OCI-LY7 (cell line): ENCODE measurements at places on chromosomes 12 and 14.

- no peak for DNase-seq
These were observed 115.0 kb downstream of the TMEM260 start for GRCh38 chr14:56694609-56695008.

DNA sequence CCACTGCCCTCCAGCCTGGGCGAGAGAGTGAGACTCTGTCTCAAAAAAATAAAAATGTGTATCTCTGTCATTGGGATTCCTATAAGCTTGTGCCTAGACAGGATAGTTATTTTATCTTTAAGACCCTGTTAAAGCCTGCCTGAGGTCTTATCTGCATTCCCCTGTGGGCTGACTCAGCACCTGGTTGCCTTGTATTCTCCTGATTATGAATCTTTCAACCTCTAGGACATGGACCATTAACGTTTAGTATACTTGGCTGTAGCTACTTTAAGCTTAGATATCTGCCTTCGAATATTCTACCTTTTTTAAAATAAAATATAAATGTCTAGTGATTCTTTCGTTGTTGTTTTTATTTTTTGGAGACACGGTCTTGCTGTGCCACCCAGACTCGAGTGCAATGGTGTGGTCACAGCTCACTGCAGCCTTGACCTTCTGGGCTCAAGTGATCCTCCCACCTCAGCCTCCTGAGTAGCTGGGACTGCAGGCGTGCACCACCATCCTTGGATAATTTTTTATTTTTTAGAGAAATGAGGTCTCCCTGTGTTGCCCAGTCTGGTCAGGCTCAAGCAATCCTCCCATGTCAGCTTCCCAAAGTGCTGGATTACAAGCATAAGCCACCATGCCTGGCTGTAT is 41.3 kb downstream of the RESF1 start:
- DNase-seq, result no peak

GRCh38 chr12:127485528-127485927 is 781.4 kb upstream of the TMEM132C start:
- no peak for DNase-seq

DNA sequence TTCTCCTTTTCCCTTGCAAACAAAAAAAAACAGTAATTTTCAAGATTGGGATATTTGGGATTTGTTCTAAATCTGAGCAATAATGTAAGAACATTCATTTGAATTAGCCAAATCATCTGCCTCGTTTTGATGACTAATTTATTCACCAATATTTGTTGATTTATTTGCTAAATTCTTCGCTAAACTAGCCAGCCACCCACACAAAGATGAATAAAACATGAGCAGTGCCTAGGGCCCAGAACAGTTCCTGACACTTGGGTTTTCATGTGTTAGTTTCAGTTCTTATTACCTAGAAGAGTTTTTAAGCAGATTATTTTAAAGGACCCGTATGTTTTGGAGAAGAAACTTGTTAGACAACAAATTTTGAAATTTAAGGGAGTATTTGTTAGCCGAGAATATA is 1.4 kb downstream of the ETNK1 start:
- DNase-seq, result peak; percentile 55

DNA sequence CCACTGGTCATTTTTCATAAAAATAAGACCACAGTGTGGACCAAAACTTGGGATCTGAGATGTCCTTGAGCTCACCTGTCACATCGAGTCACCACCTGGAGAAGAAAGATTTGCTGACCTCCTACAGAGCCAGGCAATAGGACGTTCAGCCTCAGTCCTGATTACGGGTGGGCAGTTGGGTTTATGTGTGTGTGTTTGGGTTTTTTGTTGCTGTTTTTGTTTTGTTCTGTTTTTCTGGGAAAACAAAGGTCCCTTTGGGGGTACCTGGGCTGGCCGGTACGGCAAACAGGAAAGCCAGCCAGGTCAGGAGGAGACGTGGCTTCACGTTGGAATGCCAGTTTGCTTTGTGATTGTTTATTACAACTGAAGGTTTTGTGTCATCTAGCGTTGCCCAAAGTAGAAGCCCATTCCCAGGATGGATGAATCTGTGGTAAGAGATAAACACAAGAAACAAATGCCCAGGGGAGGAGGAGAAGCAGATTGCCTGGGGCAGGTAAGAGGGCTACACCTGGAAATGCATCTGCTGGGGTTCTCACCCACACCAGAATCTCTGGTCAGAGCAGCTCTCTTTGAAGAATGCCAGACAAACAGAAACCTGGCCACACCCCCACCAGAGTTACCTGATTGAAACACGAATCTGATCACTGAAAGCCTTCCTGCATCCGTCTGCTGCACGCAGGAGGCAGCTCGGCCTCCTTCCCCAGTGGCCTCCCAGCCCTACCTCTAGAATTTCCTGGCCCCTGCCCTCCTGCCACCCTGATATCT is 100.1 kb upstream of the DIO3 start:
- DNase-seq, result no peak
